Activated B cell treated with CpG ODN at 0.5 μM for 24 hours (primary cell): ENCODE measurements at places on chromosomes 2 and 18.

- no peak for DNase-seq
- no peak overlapping the region for H3K4me3 ChIP-seq
- H3K27ac ChIP-seq: no peak overlapping the region
- no peaks in the 10 kb centered on the region for H3K36me3 ChIP-seq
These were observed 6.3 kb downstream of the TCF23 start for GRCh38 chr2:27155069-27155520.

GRCh38 chr2:219350710-219351221 lies 18.2 kb upstream of the RESP18 start:
- H3K4me3 ChIP-seq: no peak overlapping the region
- no peaks in the 10 kb centered on the region for H3K36me3 ChIP-seq
- H3K27ac ChIP-seq: no peak overlapping the region
- no peaks in the 10 kb centered on the region for H3K4me1 ChIP-seq
- no peak for DNase-seq

DNA sequence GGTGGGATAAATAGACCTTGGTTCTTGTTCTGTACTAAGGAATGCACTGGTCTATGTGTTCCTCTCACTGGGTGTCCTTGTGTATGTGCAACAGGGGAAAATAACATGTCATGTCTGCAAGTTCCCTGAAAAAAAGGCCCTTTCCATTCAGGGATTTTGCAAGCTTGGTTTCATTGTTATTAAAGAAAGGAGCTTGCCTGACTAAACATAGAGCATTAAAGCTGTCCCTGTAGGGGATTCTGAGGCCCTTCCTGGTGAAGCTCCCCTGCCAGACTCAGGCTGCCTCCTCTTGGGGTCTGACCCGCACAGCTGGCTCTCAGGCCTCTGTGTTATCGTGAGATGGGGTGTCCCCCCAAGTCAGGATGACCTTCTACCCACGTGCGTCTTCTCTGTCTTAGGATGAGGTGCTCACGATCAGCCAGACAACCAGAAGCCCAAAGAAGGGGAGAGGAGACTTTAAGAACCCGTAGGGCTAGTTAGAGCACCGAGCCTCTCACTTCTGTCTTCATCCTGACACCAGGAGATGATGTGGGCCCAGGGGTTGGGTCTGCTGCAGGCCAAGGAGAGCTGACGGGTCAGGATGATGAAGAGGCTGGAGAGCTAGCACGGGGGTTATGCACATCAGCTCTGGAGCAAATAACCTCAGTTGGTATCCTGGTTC lies 21.2 kb downstream of the CAPG start:
- no peak overlapping the region for H3K4me3 ChIP-seq
- H3K27me3 ChIP-seq: no peaks in the 10 kb centered on the region
- peak overlapping the region; percentile 35 for H3K27ac ChIP-seq
- DNase-seq: no peak

DNA sequence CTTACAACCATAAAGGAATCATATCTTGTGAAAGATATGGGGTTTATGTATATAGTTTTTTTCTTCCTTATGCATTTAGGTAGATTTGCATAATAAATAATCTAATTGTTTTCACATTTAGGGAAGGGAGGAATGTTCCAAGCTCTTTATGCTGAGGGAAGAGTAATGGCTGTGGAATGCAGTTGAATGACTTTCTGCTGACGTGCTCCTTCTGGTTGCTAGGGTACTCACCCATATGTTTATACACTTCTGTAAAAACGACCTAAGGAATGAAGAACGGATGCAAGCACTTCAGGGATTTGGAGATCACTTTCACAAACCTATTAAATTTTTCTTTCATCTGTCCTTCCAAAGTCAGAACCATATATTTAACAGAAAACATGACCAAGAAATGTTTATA lies 29.2 kb upstream of the PPP4R1 start:
- H3K4me1 ChIP-seq: no peaks in the 10 kb centered on the region
- no peak overlapping the region for H3K27ac ChIP-seq
- DNase-seq: no peak
- no peaks in the 10 kb centered on the region for H3K36me3 ChIP-seq
- H3K27me3 ChIP-seq: peaks cover 2% of the 10 kb centered on the region

DNA sequence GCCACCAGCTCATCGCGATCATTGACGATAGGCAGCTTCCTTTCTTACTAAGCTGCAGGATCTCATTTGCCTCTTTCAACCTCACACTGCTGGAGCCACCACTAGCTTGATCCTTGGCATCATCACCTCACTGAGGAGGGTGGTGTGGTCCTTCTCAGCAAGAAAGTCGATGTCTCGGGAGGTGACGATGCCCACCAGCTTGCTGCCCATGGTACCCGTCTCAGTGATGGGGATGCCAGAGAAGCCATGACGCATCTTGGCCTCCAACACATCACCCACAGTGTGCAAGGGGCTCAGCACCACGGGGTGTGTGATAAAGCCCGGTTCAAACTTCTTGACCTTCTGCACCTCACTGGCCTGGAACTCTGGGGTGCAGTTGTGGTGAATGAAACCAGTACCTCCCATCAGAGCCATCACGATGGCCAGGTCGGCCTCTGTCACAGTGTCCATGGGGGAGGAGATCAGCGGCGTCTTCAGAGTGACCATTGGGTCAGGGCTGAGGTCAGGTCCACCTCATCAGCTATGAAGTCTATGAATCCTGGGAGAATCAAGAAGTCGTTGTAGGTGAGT lies 22.5 kb downstream of the CFLAR start:
- no peak overlapping the region for H3K4me3 ChIP-seq
- peaks cover 39% of the 10 kb centered on the region for H3K4me1 ChIP-seq
- peak overlapping the region; percentile 25 for H3K27ac ChIP-seq

- H3K4me1 ChIP-seq: peaks cover 11% of the 10 kb centered on the region
- H3K27ac ChIP-seq: no peak overlapping the region
- no peak for DNase-seq
These were observed 12.5 kb upstream of the HNRNPLL start for GRCh38 chr2:38615237-38615636.

- no peak for DNase-seq
- no peak overlapping the region for H3K4me3 ChIP-seq
- no peaks in the 10 kb centered on the region for H3K4me1 ChIP-seq
- H3K27ac ChIP-seq: no peak overlapping the region
- H3K36me3 ChIP-seq: no peaks in the 10 kb centered on the region
These were observed 294.8 kb upstream of the NRP2 start for GRCh38 chr2:205387350-205388055.

DNA sequence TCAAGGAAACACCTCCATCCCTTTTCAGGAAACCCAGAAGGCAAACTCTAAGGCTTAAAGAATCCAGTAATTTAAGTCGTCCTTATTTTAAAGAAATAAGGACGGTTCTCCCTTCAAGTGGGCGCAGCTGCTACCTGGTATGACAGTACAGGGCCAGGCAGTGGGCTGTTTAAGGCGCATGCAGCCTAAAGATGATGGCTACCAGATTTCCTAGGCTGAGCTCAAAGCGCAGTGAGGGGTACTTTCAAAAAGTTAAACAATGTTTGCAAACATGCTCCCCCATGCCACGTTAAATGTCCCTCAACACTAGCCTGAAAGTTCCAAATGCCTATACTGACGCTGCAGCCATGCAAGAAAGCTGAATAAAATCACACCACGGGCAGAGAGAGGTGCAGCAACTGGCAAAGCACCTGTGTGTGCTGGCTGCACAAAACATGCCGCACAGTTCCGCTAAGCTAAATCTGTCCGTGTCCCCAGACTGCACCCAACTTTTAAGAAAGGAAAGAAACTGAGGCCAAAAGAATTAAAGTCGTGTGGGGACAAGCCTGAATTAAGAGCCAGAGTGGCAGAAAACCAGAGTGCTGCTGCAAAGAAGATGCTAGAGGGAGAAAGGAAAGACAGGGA lies 583 bp downstream of the HIBCH start:
- H3K36me3 ChIP-seq: peaks cover 6% of the 10 kb centered on the region
- no peaks in the 10 kb centered on the region for H3K27me3 ChIP-seq
- no peak for DNase-seq
- peak overlapping the region; percentile 94 for H3K27ac ChIP-seq

DNA sequence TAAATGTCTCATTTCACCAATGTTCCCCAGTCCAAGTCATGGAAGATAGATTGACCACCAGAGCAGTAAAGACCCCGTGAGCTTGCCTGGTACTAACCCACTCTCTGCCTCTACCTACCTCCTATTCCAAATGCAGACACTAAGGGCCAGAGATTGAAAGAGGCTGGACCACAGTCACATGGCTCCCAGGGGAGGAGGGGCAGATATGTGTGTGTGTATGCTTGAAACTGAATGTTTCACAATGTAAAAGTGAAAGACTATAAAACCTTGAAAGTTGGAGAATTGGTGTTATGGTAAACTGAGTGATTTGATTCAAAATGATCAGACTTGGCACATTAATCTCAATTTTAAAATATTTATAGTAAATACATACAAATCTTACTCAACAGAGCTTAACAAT lies 21.7 kb upstream of the KLHL29 start:
- no peaks in the 10 kb centered on the region for H3K36me3 ChIP-seq
- no peak overlapping the region for H3K27ac ChIP-seq
- no peak overlapping the region for H3K4me3 ChIP-seq
- no peak for DNase-seq
- no peaks in the 10 kb centered on the region for H3K4me1 ChIP-seq

DNA sequence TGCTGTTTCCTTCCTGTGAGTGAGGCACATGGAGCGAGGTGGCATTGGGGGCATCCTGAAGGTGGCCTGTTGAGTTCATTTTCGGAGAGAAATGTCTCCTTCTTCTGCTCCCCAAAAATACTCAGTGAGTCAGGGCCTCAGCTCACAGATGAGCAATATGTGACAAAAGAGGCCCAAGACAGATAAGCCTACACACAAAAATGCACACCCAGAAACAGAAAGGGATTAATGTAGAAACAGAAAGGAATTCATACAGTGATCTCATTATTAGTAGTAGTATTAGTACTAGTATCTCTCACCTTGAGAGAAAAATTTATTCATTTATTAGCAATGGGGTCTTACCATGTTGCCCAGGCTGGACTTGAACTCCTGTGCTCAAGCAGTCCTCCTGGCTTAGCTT lies 5.1 kb downstream of the GPR75 start:
- H3K27me3 ChIP-seq: no peaks in the 10 kb centered on the region
- DNase-seq: no peak
- H3K27ac ChIP-seq: no peak overlapping the region
- no peaks in the 10 kb centered on the region for H3K4me1 ChIP-seq
- peaks cover 39% of the 10 kb centered on the region for H3K36me3 ChIP-seq
- no peak overlapping the region for H3K4me3 ChIP-seq

- no peaks in the 10 kb centered on the region for H3K4me1 ChIP-seq
- H3K27me3 ChIP-seq: peaks cover 7% of the 10 kb centered on the region
- no peak overlapping the region for H3K4me3 ChIP-seq
- H3K36me3 ChIP-seq: no peaks in the 10 kb centered on the region
- no peak overlapping the region for H3K27ac ChIP-seq
These were observed 60.6 kb downstream of the LRP2 start for GRCh38 chr2:169301596-169302335.

- H3K4me1 ChIP-seq: no peaks in the 10 kb centered on the region
- no peaks in the 10 kb centered on the region for H3K27me3 ChIP-seq
- no peak for DNase-seq
- no peak overlapping the region for H3K4me3 ChIP-seq
These were observed 20.9 kb upstream of the SCN1A start for GRCh38 chr2:166148500-166149400.

GRCh38 chr2:121015971-121016485 lies 269.0 kb downstream of the TFCP2L1 start:
- H3K27ac ChIP-seq: no peak overlapping the region
- peaks cover 7% of the 10 kb centered on the region for H3K27me3 ChIP-seq
- H3K4me1 ChIP-seq: no peaks in the 10 kb centered on the region

DNA sequence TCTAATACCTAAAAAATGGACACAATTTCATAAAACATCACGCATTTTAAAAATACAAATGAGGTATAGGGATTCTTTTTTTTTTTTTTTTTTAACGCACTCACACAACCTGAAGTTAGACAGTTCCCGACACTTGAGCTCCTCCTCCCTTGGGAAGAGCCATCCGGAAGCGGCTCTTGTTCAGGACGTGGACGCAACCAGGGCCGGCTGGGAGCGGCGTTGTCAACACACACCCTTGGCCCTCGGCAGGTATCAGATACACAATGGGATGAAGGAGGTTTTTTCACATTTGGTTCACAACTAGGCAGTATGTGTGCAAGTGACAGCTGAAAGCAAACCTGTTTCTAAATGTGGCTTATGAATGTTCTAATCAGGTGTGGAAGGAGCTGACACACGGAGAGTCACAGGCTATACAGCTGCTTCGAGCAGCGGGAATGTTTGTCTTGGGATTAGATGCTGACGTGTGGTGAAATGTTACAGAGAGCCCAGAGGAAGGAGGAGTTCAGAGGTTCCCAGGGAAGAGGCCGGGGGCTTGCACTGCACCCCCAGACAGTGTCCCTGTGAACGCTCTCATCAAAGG lies 111.1 kb downstream of the PXDN start:
- no peak overlapping the region for H3K27ac ChIP-seq
- no peaks in the 10 kb centered on the region for H3K36me3 ChIP-seq
- H3K4me1 ChIP-seq: no peaks in the 10 kb centered on the region
- no peak overlapping the region for H3K4me3 ChIP-seq
- DNase-seq: no peak

DNA sequence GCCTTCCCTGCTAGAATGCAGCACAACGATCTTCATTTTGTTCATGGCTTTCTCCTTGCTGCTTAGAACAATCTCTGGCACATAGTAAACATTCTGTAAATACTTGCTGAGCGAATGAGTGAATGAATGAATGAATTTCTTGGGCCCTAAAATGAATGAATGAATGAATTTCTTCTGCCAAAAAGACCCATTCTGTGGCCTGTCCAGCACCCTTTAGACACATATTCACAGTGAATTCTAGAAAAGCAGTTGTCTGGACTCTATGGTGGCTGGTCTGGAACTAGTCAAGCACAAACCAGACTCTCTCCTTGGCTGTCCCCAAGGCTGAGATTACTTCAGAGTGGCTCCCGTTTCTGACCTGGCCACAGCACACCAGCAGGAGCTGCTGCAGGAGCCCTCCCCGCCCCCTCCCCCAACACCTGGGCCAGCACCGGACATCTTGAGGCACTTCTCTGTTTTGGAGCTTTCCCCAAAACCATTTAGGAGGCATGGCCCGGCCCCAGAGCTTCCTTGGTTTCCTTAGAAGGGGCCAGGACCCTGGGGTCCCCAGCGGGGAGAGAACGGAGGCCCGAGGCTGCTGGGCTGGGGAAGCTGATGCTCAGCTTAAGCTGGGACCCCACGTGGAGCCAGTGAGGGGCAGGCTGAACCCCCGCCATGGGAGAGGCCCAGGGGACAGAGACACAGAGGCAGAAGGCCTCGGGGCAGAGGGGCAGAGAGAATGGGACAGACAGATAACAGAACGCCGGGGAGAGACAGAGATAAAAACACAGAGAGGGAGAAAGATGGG lies 159.0 kb downstream of the ZFP36L2 start:
- H3K4me3 ChIP-seq: no peak overlapping the region
- no peaks in the 10 kb centered on the region for H3K4me1 ChIP-seq
- no peak for DNase-seq
- no peaks in the 10 kb centered on the region for H3K36me3 ChIP-seq
- H3K27me3 ChIP-seq: no peaks in the 10 kb centered on the region

DNA sequence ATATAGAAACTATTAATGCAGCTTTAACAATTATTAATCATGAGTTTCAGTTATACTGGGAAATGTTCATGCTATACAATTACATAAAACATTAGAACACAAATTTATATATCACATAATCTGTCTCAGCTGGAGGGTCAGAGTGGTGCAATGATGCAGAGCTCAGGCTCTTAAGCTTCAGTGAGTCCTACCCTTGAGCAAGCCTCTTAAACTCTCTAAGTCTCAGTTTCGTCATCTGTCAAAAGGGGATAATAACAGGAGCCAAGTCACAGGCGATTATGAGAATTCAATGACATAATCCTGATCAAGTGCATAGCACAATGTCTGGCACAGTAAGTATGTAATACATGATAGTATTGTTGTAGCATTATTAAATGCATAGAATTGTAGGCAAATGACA lies 46.0 kb downstream of the LAMA1 start:
- H3K27ac ChIP-seq: no peak overlapping the region
- DNase-seq: no peak
- no peaks in the 10 kb centered on the region for H3K36me3 ChIP-seq
- H3K4me3 ChIP-seq: no peak overlapping the region
